Stimulated activated CD4-positive, alpha-beta T cell treated with anti-CD3 and anti-CD28 coated beads, Interleukin-1b, Interleukin-23, amount 100 ng/mL, for 4 hours (primary cell): ENCODE measurements at places on chromosomes 1 and 21.

DNA sequence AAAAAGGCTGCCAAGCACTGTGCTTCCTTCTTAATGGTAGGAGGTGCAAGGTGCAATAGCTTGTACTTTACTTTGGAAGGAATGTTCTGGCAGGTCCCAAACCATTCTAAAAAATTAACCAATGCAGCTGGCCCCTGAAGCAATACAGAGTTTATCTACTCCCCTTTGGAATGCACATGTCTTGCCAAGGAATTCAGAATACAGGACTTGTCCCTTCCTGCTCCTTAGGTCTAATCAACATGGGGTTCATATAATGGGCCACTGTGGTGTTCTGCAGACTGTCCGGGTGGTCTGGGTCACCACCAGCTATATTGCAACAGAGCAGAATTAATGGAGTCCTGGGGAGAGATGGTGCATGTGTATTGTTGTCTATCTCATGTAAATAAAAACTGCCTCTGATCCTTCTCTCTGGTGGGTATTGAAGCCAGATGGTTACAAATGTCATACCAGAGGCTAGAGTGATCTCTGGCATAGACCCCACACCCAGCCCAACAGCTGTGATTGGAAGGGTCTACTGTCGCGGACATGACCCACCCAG is 112.8 kb downstream of the RIPK4 start:
- DNase-seq, result no peak

DNA sequence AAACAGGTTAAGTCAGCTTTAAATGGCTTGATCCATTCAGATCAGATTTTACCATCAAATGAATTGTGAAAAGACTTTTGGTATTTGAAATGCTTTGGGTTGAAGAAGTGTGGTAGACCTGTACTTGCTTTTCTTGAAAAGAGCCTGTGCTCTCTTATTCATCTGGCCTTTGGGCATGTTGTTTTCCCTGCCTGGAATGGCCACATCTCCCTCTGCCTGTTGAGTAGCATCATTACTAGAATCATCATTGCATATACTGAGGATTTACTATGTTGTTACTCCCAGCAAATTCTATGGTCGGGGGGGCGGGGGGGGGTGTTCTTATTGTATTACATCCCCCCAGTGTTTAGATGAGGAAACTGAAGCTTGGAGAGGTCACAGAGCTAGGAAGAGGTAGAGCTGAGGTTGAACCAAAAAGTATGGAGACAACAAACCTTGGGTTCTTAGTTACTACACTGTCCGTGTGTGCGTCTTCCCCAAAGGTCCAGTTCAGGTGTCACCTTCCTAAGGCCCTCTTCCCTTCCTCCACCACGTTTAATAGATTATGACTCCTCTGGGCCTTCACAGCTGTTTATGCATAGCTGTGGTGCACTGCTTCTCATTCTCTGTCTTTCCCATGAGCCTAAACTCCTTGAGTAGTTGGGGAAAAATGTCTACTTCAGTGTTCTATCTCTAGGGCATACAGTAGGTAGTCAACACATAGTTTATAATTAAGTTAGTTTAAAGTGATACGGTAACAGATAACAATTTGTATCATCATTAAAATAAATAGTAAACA is 246.4 kb upstream of the HOOK1 start:
- no peak for DNase-seq

DNA sequence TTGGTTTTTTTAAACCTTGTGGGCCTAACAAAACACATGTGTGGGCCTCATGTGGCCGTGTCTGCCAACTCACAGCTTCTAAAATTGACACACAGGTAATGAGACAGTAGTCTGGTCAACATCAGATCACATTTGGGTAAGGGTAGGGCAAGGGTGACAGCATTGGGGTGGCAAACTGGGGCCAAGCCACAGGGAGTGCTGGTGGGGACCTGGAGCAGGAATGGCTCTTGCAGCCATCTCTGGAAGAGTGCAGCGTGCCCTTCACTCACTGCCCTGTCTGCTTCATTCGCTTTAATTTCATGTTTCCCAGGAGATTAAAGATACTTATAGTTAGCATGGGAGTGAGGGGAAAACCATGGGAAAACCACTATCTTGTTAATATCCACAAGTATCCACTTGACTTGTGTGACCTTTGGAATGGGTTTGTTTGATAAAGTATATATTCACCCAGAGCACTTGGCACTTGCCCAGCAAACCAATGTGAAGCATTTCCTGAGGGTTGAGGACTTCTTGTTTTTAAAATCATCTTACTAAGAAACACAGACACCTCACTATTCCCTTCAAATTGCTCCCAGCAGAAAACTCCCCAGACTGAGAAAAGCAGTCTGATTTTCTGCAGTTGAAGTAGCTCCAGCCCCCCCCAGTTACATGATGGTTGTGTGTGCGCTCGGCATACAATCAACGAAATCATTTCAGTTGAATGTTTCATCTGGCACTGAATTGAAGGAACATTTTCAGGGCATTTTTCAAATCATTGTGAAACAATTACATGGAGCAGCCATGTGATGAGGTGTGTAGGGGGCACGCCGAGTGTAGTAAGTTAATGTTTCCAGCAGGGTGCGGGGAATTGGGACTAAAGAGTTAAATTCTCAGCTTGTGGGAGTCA is 175.7 kb downstream of the VPS13D start:
- DNase-seq, result no peak

DNA sequence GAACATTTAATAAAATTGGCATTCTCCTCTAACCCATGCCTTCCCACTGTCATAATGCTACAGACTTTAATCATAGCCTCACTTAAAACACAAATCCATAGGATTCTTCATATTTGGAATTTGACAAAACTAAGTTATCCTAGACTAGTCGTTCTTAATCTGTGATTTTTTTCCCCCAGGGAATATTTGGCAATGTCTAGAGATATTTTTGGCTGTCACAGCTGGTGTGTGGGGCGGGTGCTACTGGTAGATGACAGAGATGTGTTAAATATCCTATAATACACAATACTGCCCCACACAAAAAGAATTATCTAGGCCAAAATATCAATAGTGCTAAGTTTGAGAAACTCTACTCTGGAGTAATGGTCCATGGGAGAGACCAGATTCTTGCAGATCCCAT is 95.8 kb upstream of the HMGB4 start:
- DNase-seq, result no peak

DNA sequence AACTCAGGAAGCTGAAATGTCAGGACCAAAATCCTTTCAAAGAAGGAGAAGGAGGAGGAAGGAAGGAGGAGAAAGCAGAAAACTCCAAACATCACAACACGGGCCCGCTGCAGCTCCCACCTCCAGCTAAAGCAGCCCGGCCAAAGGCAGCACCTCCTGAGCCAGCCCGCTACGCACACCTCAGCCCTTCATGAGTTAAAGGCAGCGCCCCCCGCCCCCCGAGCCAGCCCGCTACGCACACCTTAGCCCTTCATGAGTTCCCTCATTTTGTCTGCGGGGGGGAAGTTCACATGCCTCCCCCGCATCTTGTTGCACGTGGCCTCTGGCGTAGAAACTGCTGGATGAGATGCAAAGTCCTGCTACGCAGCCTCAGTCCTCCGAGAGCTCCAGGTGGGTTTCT is 90.7 kb upstream of the ARHGEF16 start:
- no peak for DNase-seq
